HEK293T (cell line): ENCODE measurements at places on chromosomes 5 and 9.

- DNase-seq = no peak
Observed at GRCh38 chr5:58357121-58357520, 102.8 kb downstream of the PLK2 start.

GRCh38 chr5:15526413-15526812, 26.4 kb downstream of the FBXL7 start:
- no peak for DNase-seq

- no peak for DNase-seq
Observed at GRCh38 chr5:136586196-136586595, 220.9 kb upstream of the TRPC7 start.

GRCh38 chr9:99825172-99826046, 3.7 kb downstream of the NR4A3 start:
- DNase-seq = no peak
